ENCODE measurements at places on chromosomes 5 and 9.

- DNase-seq, result no peak
Measured at GRCh38 chr9:115923903-115924668, 229.5 kb upstream of the PAPPA start.

- DNase-seq, result no peak
Measured at GRCh38 chr9:107794259-107794658, 304.7 kb upstream of the KLF4 start.

GRCh38 chr9:96599298-96599697, 20.3 kb downstream of the CDC14B start:
- no peak for DNase-seq

- no peak for DNase-seq
Measured at GRCh38 chr9:6356904-6357303, 28.7 kb downstream of the TPD52L3 start.

GRCh38 chr5:172901012-172901780, 58.0 kb upstream of the RPL26L1 start:
- no peak for DNase-seq

GRCh38 chr5:91186101-91186500, 197.0 kb downstream of the ARRDC3 start:
- no peak for DNase-seq

DNA sequence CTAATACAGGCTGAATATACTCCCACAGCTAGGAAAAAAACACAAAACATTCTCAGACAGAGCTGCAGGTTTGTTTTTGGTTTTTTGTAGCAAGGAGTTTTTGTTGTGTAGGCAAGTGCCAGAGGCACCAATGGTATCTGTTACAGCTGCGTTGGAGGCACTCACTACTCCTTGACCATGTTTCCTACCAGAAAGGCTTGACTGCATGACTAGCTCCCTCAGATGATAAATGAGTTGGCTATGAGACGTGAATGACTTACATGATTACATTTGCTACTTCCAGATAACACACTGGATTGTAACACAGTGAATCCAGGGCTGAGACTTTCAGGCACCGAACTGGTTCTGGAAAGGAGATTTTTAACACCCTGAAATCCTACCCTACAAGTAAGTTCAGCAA, 18.8 kb downstream of the GZMK start:
- DNase-seq, result no peak

DNA sequence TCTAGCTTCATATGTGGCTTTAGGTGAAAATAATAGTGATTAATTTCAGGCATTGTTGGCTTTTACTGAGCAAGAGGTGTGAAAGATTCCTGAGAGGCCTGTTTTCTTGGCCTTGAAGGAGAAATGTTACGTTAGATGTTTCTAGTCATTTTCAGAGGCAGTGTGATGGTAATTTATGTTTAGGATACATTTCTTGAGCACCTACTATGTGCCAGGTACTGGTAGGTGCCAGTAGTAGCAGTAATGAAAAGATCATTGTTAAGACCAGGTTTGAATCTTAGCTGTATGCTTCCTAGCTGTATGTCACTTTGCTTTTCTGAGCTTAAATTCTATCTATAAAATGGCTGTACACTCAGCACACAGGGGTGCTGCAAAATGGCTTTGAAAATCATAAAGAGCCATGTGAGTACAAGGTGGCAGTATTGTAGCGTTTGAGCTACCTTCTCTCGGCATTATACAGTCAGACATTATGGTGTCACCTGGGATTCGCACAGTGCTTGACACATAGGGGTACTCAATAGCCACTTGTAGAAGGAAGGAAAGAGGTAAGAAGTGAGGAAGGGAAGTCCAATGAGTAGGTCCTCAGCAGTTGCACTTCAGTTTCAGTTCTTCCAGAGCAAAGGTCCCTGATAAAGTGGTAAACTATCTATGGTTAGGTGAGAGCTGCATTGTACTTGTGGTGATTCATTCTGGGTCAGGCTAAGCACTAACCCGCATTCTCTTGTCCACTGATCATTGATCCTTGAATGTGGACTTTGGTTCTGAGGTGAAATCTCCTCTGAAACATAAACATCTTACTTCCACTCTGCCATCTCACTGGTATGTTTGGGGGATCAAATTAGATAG, 166.5 kb upstream of the NR3C1 start:
- no peak for DNase-seq
